Hindlimb muscle (tissue), 1 donor: ENCODE measurements at places on chromosomes 11 and 22.

DNA sequence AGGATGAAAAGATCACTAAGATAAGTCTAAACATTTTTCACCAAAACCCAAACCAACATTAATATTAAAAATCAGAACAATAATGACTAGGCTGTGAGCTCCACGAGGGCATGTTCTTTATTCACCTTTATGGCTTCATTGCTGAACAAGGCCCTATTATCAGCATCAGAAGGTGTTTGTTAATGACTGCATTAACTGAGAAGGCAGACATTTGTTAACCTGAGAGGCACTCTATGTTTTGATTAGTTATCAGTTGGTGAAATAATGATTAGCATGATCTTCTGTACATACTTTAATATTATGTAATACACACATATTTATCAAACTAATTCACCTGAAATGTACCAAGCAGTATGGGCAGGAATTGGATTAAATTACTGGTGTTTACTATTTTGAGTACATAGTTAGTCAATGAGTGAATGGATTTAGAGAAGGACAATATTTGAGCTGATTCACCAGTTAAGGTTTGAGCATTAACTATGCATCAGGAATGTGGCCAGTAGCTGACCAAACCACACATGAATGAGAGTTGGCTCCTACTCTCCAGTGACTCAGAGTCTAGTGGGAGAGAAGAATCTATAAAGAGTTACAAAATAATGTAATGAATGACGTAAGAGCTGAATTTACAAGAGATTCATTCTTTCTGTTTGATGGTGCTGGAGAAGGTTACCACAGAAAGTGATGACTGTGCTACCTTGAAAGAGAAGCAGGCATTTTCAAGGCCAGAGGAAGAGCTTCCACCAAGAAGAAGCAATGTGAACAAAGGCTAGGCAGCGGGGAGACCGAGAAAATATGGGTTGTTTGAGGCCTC lies 6.7 kb downstream of the IL18 start:
- DNase-seq, result no peak

- peak; percentile 73 for DNase-seq
Observed at GRCh38 chr22:23178512-23179254, 1.6 kb upstream of the BCR start.

DNA sequence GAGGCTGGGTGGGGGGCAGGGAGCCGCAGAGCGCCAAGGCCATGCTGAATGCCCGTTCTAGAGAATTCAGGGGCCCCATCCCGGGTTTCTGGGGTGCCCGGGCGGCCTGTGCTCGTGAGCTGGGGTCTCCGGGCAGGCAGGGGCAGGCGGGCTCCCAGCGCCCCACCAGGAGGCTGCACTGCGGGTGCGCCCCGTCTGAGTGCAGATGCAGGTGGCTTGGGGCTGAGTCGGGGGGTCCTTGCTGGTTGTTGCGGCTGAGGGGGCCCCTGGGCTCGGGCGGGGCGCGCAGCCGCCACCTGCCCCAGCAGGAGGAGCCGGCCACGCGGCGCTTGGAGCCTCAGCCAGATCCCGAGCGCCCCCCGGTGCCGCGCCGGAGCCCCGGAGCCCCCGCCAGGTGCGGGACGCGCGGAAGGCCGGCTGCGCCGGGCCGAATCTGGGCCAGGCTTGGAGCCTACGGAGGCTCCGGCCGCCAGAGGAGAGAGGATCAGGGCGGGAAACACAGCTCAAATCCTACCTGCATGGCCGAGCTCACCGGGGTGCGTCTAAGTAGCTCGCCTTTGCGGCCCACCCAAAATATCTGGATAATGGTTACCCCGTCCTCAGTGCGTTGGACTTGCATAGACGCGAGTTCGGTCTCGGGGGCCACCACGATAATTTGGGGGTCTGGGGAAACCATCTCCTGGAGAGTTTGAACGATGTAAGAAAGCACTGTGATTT lies 590 bp upstream of the IGF2 start:
- DNase-seq, result peak; percentile 40

DNA sequence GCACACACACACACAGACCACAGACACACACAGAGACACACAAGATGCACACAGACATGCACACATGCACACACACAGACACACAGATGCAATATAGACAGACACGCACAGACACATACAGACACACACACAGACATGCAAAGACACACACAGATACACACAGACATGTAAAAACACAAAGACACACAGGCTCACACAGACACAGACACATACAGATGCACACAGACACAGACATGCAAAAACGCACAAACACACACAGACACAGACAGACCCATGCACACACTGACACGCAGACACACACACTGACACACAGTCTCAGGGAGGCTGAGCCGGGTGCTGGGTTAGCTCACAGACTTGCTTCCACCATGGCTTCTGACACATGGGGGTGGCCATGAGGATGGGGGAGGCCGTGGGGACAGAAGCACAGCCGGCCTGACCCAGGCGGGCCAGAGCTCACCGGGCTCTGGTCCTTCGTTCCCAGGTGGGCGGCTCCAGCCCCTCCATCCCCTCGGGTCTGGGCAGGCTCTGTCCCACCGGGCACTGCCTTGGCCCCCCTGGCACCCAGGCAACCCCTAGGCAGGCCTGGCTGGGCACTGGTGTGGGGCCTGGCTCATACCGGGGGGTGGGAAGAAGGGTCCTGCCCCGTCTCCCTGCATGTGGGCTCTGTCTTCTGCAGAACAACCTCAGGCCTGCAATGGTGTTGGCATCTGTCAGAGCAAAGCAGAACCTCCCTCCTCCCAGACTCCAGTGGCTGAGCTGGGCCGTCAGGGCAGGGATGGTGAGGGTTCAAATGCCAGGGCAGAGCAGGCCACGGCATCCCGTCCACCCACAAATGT lies 1489.5 kb downstream of the BRD1 start:
- no peak for DNase-seq

GRCh38 chr22:32911503-32911902 lies 110.0 kb downstream of the TIMP3 start:
- DNase-seq, result no peak

DNA sequence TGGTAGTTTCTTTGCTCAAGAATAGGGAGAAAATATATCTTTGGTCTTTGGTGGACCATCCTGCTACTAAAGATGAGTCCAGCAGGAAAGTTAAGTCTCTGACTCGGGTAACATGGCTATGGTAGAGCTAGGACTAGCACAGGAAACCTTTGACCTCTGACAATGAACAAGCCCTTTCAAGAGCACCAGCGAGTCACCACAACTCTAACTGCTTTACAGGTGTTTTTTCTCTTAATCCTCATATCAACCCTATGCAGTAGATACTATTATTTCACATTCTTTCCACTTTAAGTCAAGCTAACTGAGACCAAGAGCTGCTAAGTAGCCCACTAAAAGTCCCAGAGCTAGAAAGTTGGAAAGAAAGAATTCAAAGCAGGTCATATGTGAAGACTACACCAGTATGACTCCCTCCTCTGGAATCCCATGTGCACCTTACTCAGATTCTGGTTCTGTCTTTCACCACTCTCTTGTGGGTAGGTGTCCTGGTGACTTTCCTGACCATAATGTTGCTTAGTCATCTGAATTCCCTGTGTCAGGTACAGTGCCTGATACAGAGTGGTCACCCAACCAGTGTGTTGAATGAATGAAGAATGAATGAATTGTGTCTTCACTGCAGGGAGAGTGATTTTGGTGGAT lies 53.8 kb upstream of the ME3 start:
- no peak for DNase-seq

GRCh38 chr11:11959601-11960000 lies 48.8 kb downstream of the DKK3 start:
- no peak for DNase-seq

DNA sequence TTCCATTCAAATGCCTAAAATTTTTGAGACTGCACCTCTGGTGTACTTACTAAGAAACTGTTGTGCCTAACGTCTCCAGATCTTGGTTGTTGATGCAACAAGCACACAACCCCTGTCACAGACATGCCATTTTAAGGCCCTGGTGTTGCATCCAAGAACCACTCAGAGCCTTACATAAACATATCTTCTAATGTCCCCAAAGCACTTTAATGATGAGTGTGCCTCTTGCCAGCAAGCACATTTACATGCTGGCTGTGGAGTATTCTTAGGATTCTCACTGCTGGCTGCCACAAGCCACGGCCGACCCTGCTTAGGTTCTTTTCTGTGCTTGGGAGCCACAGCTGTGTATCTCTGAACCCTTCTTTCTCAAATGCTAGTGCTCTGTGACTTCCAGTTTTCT lies 201.4 kb downstream of the ADAMTS15 start:
- no peak for DNase-seq

DNA sequence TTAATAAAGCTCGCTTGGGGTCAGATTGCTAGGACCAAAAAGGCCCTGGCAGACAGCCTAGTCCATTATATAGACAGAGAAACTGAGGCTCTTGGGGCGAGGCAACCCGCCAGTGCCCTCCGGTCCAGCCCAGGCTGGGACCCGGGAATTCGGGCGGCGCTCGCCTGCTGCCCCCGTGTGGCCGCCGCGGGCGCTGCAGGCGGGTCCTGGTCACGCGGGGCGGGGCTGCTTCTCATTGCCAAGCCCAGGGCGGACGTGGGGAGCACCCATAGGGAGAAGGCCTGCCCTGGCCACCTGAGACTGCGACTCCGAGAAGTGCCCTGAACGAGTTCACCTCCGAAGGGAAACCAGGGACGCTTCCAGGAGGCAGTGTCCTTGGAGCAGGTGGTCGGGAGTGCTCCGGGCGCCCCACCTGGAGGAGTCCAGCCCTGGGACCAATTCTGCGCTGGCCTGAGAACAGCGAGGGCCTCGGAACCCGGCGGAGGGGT lies 36.0 kb upstream of the CSNK1E start:
- peak; percentile 59 for DNase-seq
